ENCODE measurements at places on chromosomes 1 and 21. TPM values are rescaled to one million over a fixed set of nuclear protein-coding genes. Genes with fewer than 3 reads are reported as not detected.

The ETV3L gene
- total RNA-seq: not detected

The FNDC10 gene
- total RNA-seq: 1.8 TPM

The CYP2J2 gene
- 32.3 TPM for total RNA-seq

The FCRL4 gene
- not detected for total RNA-seq

DNA sequence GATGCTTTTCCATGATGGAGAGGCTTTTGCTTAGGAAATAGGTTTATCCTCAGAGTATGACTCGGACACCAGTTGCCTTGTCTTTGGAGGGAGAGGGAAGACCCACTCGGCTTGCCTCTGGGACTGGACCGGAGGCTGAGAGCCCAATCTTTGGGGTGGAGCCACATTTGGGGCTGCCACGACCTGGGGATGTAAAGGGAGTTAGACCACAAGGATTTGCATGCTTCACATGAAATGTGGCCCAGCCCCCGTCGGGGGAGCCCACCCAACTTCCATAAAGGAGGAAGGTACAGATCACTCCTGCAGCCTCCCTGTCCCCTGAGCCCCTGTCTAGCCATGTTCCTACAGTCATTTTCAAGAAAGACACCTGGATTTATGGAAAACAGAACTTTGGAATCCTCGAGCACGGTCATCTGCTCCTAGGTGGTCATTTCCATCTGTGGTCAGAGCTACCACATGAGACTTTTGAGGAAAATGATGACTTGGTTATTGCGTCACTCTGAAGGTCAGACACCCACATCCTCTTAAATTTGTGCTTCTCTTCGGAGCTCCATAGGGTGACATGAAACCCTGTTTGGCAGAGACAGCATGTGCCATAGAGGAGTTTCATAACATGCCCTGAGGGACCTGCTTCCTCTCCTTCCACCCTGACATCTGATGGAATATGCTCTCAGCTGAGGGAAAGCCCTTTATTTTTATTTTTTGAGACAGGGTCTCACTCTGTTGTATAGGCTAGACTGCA is 99.4 kb upstream of the SLC45A1 start:
- H3K4me1 ChIP-seq: peaks cover 3% of the 10 kb centered on the region
- no peaks in the 10 kb centered on the region for H3K36me3 ChIP-seq
- H3K4me3 ChIP-seq: no peak overlapping the region
- DNase-seq: no peak
- no peak overlapping the region for H3K27ac ChIP-seq

- peaks cover 64% of the 10 kb centered on the region for H3K27me3 ChIP-seq
- no peak overlapping the region for H3K27ac ChIP-seq
- no peak for DNase-seq
- H3K4me3 ChIP-seq: no peak overlapping the region
Observed at GRCh38 chr1:32892368-32893197, 6.3 kb downstream of the HPCA start.

DNA sequence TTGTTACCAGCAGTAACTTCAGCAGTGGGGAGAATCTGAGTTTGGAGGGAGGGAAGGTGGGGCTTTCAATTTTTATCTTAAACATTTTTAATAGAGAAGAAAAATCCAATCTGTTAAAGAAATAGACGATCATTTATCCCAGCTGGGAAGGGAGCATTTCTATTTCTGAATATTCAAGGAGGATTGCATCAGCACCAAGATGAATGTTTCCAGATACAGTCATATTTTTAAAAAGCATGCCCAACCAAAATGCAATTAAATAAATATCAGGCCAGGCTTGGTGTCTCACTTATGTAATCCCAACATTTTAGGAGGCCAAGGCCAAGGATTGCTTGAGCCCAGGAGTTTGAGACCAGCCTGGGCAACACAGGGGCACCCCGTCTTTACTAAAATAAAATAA is 1.7 kb upstream of the ATP1A4 start:
- H3K27ac ChIP-seq: no peak overlapping the region
- no peaks in the 10 kb centered on the region for H3K27me3 ChIP-seq
- no peaks in the 10 kb centered on the region for H3K36me3 ChIP-seq
- DNase-seq: no peak
- H3K4me1 ChIP-seq: no peaks in the 10 kb centered on the region

DNA sequence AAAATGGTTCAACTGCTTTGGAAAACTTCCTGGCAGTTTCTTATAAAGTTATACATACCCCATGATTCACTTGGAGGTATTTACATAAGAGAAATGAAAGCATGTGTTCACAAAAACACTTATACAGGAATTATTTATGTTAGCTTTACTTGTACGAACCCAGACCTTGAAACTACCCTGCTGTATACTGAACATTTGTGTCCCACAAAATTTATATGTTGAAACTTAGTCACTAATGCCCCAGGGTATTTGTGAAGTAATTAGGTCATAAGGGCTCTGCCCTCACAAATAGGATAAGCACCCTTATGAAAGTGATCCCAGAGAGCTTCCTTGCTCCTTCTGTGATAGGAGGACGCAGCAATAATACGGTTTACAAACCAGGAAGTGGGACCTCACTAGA is 42.7 kb upstream of the B3GALT2 start:
- H3K4me3 ChIP-seq: no peak overlapping the region
- H3K4me1 ChIP-seq: no peaks in the 10 kb centered on the region
- DNase-seq: no peak
- no peaks in the 10 kb centered on the region for H3K36me3 ChIP-seq

DNA sequence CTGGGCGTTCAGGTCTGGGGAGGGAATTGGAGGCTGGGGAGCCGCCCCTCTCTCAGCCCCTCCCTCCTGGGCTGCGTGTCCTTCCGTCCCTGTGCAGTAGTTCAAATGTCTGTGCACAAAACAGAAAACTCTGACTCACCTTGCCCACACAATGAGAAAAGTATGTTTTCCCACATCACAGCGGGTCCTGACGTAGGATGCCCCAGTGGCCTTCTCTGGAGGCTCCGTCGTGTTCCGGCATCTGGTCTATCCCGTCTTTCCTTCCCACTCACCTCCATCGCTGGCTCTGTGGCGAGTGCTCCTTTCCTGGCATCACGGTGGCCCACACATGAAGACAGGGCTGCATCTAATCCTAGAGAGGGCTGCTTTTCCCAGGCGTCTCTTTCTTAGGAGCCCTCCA is 224.0 kb downstream of the KAZN start:
- no peak overlapping the region for H3K4me3 ChIP-seq
- no peak overlapping the region for H3K27ac ChIP-seq

GRCh38 chr1:233289676-233290075 is 5.8 kb downstream of the PCNX2 start:
- H3K27ac ChIP-seq: no peak overlapping the region
- DNase-seq: no peak
- H3K4me3 ChIP-seq: no peak overlapping the region
- H3K36me3 ChIP-seq: no peaks in the 10 kb centered on the region

- H3K36me3 ChIP-seq: no peaks in the 10 kb centered on the region
- H3K27me3 ChIP-seq: no peaks in the 10 kb centered on the region
- no peak overlapping the region for H3K4me3 ChIP-seq
- H3K4me1 ChIP-seq: peaks cover 5% of the 10 kb centered on the region
Observed at GRCh38 chr1:226424221-226425003, 16.5 kb upstream of the PARP1 start.

DNA sequence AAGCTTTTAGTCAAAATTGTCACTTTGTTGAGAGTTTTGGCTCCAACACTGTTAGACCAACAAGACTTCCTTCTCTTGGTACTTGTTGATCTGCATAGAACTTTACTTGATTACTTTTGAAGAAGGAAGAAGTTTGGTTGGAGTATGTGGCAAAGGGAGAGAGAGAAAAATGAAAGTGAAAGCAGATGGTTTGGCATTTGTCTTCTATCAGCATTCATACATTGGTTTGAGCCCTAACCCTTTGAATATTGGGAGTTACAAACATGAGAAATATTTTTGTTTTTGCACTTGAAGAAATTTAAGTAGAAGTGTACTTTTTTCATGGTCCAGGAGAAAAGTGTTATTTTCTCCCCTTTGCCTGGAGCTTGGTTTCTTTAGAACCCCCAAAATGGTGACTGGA is 169.8 kb downstream of the ADGRL4 start:
- H3K36me3 ChIP-seq: no peaks in the 10 kb centered on the region
- no peak for DNase-seq
- no peak overlapping the region for H3K27ac ChIP-seq
- H3K4me1 ChIP-seq: peaks cover 16% of the 10 kb centered on the region
- H3K27me3 ChIP-seq: no peaks in the 10 kb centered on the region

DNA sequence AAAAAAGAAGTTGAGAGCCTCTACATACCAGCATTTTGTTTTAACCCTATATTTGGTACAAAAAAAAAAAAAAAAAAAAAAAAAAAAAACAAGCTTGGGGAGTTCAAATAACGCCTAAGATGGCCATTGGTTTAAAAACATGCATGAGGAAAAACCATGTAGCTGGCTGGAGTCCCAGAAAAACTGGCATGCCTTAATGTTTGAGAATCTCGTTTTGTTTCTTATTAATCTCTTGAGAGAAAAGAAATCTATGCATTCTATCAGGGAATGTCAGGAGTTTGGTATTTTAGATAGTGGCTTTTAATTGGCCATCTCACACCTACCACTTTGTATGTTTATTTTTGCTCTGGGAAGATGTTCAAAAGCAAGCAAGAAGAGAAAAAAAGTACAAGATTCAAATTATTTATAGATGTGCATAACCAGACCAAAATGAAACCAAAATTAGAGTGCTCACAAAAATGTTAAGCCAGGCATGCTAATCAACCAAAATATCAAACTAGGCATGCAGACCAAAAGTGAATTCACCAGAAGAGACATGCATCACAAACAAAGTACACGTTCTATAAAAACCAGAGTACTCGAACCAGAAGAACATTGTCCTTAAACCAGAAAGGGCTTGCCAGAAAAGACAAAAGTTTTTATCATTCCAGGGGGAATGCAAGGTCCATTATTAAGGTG is 156.6 kb downstream of the AK5 start:
- no peaks in the 10 kb centered on the region for H3K36me3 ChIP-seq
- no peak overlapping the region for H3K27ac ChIP-seq
- H3K27me3 ChIP-seq: no peaks in the 10 kb centered on the region
